ENCODE measurements at places on chromosomes 1 and 21.

DNA sequence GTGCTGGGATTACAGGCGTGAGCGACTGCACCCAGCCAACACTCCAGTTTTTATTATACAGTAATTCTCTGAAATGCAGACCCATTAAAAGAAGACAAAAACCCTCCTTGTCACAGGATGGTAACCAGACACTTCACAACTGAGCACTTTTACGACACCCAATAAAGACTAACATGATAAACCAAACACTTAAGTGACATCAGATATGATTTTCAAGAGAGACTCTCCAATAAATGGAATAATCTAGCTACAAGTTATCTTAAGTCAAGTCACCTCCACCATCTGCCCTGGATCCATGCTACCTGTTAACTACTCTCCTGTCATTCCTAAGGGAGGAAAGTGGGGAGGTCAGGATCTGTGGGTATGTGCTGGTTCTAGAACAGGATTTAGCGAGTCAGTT, 5.6 kb downstream of the GNG12 start:
- no peak for DNase-seq

- no peak for DNase-seq
Observed at GRCh38 chr1:242690849-242691609, 166.5 kb upstream of the PLD5 start.

GRCh38 chr1:1157033-1157365, 16.7 kb upstream of the TTLL10 start:
- DNase-seq, result no peak

DNA sequence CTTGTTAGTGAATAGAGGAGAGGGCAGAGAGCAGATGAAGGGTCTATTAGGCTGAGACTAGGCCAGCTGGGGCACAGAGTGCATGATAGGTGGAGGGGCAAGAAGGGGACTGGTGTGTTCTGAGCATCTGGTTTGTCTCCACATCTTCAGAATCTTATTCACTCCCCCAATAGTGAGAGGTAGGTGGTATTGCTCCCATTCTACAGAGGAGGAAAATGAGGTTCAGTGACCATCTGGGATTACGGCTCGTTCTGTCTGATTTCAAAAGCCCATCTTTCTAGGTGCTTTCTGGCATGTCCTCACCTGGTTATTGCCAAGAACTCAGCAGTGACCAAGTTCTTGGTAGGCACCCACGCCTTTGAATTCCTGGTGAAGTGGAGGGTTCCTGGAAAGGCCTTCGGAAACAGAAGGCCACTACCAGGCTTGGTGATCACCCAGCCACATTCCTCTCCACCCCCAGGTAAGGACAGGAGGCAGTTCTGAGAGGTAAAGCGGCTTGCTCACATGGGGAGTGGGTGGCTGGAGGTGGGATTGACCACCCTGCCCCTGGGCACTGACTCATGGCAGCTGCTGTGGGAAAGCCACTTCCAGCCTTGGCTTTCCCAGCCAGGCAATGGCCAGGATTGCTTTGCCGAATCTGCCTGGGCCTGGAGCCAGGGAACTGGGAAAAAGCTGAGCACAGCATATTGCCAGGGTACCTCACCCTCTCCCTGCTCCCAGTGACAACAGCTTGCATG, 18.8 kb upstream of the CITED4 start:
- DNase-seq, result no peak

GRCh38 chr1:216535059-216535458, 111.8 kb upstream of the USH2A start:
- no peak for DNase-seq

Measured in stimulated activated CD4-positive, alpha-beta T cell treated with anti-CD3 and anti-CD28 coated beads, Interleukin-4, amount 100 ng/mL, for 48 hours (primary cell).